ENCODE measurements at places on chromosomes 5 and 9.
A peak's percentile ranks its signal among the peaks of the same experiment; 100 is the strongest.

DNA sequence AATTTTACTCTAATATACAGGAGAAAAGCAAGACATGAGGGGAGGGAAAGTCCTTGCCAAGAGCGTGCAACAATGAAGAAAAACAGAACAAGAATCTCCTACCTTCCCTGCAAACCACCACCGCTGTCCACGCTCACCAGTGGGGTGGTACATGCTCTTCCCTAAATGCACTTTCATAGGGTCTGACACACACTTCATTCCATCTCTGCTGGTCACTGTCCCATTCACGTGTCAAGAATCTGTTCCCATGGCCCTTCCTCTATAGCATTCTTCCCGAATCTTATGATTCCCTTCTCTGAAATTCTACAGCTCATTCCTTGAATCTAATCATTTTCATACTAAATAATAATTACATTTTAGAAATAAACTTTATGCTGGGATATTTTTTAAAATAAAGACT is 11.4 kb upstream of the DNAH5 start:
- no peak for DNase-seq

- no peak for DNase-seq
These were observed 177.9 kb upstream of the FST start for GRCh38 chr5:53302529-53302928.

GRCh38 chr5:111478898-111479297 is 33.4 kb downstream of the STARD4 start:
- no peak for DNase-seq

DNA sequence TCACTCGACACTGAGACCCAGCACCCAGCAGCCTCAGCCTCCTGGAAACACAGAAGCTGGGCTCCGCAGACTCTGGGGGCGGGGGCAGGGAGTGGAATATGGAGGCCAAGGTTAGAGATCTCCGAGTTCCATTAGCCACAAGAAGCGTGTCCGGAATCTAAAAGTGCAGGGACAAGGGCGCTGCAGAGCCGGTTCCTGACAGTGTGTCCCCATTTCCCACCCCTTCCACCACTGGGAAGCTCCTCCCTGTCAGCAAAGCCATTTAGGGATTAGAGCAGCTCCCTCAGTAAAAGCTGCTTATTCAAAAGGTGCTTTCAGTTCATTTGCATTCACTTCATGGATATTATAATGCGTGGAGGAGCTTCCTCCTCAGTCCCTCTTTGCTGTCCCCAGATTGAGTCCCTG is 74.1 kb upstream of the HSPA9 start:
- no peak for DNase-seq

DNA sequence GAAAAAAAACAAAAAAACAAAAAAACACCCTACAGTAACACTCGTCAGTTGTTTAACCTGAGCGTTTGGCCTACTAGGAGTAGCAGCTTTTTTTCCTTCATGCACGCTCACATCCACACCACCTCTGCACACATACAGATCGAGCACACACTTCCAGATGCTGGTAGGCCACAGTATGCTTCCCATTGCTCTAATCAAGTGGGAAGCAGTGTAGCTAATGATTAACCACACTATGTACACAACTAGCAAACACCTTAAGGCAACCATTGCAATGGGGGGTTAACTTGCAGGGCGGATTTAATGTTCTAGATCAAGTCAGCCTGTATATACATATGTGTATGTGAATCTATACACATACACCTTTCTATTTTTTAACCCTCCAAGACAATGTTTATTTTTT is 65.5 kb upstream of the GLRX start:
- no peak for DNase-seq

DNA sequence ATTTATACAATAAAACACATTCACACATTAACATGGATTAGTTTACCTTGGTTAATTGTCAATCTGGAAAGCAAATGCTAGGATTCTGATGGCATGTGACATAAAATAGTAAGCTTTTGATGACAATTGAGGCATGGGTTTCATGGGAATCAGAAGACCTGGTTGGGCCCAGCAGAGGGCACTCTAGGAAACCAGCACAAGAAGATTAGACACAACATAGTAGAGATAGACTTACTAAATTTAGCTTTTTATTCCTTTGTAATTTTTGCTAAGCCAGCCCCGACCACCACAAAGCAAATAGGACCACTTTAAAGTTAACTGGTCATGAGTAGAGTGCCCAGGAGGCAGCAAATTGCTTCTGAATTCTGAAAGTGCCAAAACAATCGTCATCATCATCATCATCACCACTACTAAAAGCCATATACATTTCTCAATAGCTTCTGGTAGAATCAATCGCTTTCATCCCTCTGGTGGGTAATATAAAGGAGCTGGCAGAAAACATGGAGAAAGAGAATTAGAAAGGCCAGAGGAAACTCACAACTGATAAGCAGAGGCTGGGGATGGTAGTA is 163.2 kb downstream of the ARRDC3 start:
- peak; percentile 49 for DNase-seq

GRCh38 chr9:76159293-76159926 is 234.8 kb downstream of the RFK start:
- DNase-seq, result no peak

Measured in hematopoietic multipotent progenitor cell treated with erythropoietin and hydrocortisone succinate and interleukin-3 and kit ligand, for 17 days (in vitro differentiated cells).